Brain pericyte (primary cell): ENCODE measurements at places on chromosomes 1 and 21.

DNA sequence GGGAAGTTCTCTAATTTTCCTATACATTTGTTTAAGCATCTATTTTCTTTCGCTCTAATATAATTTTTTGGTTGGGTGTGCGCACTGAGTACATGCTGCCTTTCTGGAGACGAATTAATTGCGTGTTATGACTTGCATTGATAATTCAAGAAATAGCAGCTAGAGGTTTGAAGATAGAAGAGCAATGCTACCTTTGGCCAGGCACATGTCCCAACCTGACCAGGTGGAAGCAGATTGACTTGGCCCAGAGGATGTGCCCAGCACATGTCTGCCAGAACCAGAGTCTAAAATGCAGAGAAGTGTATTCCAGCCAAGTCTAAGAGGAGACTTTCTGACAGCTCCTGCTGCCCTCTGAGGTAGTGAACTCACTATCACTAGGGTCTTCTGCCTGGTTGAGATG lies 114.3 kb downstream of the SLC35F3 start:
- no peak for DNase-seq

DNA sequence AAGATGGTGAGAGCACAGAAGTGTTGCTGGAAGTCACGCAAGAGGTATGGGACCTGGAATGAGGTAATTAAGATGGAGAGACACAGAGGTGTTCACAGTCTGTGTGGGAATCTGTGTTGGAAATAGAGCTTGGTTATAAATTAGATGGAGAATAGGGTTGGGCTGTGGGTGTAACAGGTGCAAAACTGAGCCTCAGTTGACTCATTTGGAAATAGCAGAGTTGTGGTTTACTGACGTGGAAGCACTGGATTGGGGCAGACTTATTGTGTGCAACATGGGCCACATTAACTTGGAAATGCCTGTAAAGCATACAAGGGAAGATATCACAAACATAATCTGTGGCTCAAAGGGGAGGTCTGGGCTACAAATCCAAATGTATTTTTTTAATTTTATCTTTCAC lies 13.0 kb downstream of the CAMSAP2 start:
- no peak for DNase-seq

DNA sequence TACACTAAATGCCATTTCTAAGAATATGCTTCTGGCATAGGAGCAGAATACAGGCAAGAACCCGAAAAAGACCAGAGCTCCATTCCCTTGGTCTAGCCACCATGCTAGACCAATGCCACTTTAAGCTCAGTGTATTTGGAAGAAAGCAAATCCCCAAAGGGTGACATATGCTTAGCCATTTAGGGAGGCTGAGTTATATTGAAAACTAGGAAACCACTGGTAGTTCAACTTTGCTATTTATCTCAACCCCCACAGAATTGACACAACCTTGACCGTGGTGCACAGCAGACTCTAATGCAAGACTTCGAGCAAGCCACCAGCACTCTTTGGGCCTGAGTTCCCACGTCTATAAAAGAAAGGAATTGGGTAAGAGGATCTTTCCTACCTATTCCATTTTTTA lies 167.9 kb downstream of the ADSS2 start:
- no peak for DNase-seq

GRCh38 chr21:37338671-37339551 lies 27.7 kb upstream of the DYRK1A start:
- no peak for DNase-seq

GRCh38 chr1:40692429-40692895 lies 958 bp downstream of the NFYC start:
- no peak for DNase-seq

DNA sequence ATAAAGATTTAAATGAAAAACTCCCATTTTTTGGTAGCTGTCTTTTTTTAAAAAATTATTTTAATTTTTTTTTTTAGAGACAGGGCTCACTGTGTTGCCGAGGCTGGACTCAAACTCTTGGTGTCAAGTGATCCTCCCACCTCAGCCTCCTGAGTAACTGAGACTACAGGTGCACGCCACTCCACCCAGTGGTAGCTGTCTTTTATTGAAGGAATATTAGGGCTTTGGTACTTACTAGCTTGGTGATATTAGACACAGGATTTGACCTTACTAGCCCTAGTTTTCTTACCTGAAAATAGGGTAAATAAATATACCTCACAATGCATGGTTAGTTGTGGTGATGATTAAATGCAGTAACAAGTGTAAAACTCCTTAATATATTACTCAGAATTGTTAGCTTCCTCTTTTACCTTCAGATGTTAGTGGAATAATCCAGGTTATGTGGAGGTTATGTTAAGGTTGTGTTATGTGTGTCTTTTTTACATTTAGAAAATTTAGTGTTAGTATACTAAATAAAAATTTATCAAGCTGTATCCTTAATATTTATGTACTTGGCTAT lies 66.8 kb downstream of the PHACTR4 start:
- DNase-seq: no peak

- no peak for DNase-seq
Measured at GRCh38 chr1:42385283-42385682, 4.7 kb downstream of the RIMKLA start.

DNA sequence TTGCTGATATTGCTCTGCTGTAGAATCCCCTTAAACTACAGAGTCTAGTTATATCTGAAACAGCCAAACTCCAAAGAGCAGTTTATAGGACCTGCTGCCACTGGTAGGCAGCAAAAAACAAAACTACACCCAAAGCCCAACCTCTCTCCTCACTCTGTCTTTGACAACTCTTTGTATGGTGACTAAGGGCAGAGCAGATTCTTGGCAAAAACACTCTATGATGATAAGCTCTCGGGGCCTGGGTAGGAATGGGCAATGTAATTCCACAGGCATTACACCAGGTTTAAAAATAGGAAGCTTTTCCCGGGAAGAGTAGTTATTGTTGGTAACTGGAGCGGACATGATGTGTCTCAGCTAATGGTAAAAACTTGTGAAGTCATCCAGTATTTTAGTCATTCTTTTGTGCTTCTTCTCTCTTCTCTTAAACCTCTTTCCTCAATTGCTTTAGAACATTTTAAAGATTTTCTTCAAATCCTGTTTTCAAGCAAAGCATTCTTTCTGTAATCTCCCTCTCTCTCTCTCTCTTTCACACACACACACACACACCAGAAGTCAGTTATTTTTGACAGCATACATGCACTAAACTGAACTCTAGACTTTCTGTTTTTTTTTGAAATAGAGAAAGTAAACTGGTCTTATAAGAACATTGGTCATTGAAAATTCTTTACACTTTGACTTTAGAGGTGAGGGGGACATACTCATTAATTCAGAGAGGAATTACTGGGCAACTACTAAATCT lies 193.5 kb downstream of the PAPPA2 start:
- DNase-seq: no peak

DNA sequence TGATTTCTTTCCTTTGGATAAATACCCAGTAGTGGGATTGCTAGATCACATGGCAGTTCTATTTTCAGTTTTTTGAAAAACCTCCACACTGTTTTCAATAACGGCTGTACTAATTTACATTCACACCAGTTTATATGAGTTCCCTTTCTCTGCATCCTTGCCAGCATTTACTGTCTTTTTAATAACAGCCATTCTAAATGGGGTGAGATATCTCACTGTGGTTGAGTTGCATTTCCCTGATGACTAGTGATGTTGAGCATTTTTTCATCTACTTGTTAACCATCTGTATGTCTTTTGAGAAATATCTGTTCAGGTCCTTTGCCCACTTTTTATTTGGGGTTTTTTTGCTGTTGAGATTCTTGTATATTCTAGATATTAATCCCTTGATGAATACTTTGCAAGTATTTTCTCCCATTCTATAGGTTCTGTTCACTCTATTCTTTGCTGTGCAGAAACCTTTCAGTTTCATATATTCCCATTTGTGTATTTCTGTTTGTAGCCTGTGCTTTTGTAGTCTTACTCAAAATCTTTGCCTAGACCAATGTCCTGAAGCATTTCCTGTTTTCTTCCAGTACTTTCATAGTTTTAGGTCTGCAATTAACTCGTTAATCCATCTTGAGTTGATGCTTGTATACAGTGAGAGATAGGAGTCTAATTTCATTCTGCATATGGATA lies 7.3 kb downstream of the HENMT1 start:
- no peak for DNase-seq

- DNase-seq: no peak
Measured at GRCh38 chr1:16464917-16465625, 24.5 kb downstream of the NECAP2 start.

DNA sequence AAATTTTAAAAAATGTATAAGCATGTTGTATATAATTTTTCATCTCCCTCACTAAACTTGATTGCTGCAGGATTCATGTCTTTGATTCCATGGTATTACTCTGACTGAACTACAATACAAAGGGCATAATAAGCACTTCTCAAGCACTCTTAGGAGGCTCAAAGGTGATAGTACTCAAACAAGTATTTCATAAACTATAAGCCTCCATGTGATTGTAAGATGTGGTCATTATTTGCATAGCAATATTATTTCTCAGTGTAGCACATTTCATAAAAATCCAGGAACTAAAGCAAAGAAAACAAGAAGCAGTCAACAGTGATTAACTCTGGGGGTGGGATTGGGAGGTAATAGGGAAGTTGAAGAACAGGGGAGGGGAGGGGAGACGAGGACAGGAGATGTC lies 106.2 kb upstream of the DPT start:
- DNase-seq: no peak

DNA sequence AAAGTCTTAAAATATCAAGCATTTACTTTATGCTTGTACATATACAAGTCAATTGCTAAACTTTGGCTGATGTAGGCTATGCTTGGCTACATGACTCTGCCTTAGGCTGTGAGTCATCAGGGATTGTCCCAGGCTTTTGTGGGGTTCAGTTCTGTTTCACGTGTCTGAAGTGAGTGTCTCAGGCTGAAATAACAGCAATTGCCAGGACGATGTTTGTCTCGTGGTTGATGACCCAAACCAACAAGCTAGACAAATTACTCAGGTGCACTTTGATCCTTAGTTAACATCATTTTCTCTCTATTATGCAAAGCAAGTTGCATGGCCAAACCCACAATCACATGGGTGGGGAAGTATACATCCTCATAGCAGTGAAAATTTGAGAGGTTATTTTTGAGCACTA lies 410.1 kb downstream of the BRINP3 start:
- DNase-seq: no peak

- DNase-seq: no peak
Measured at GRCh38 chr21:33019885-33020557, 5.7 kb upstream of the OLIG2 start.

GRCh38 chr1:158251163-158251562 lies 3.1 kb upstream of the CD1A start:
- no peak for DNase-seq

- no peak for DNase-seq
Measured at GRCh38 chr1:65497256-65497830, 76.9 kb downstream of the LEPR start.

- peak; percentile 64 for DNase-seq
Measured at GRCh38 chr21:35324372-35325220, 275.5 kb upstream of the RUNX1 start.

- no peak for DNase-seq
Measured at GRCh38 chr1:55131801-55132200, 83.4 kb downstream of the USP24 start.

- no peak for DNase-seq
Measured at GRCh38 chr1:13730291-13730690, 30.3 kb downstream of the PRDM2 start.

GRCh38 chr21:45642122-45642813 lies 1.3 kb upstream of the PCBP3 start:
- DNase-seq: no peak

- no peak for DNase-seq
Measured at GRCh38 chr1:61143821-61144424, 61.6 kb downstream of the NFIA start.

- DNase-seq: no peak
Measured at GRCh38 chr1:178038372-178038771, 55.5 kb upstream of the RASAL2 start.

GRCh38 chr21:38352536-38353219 lies 95.9 kb downstream of the KCNJ15 start:
- DNase-seq: no peak

DNA sequence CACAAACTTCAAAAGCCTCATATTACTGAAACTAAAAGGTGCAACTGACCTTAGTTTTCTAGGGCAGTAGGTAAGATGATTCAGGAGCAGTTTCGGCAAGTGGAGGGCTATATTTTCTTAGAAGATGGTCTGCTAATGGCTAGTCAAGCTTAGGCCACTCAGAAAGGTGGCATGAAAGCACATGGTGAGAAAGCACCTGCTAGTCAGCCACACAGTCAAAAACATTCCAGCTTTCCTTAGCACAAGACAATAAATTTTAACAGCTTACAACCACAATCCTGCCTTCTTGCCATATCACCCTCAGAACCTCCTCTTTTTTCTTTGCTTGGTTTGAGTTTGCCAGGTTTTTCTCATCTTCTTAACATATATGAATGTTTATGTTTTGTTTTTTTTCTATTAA lies 81.1 kb upstream of the SLFNL1 start:
- no peak for DNase-seq

DNA sequence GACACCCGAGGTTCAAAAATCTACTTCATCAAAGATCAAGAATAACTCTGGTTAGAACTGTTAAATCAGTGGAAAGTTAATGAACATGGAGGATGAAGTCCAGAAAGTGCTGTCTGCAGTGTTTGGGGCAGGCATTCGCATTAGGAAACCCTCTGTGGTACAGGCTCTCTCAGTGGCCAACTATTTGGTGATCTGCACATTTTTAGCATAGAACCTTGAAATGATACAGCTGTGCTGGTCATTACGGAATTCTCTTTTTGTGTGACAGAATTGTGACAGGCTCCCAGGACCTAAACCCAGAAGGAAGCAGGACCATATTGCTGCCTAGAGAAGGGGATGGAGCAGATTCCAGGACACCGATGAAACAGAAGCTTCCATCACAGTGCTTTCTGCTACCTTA lies 89.0 kb downstream of the SLC45A1 start:
- no peak for DNase-seq

- DNase-seq: no peak
Measured at GRCh38 chr1:151313501-151313900, 13.7 kb downstream of the PI4KB start.

- no peak for DNase-seq
Measured at GRCh38 chr1:41366455-41367287, 5.4 kb downstream of the FOXO6 start.

GRCh38 chr1:206472454-206472853 lies 2.2 kb downstream of the IKBKE start:
- DNase-seq: no peak

- peak; percentile 53 for DNase-seq
Measured at GRCh38 chr1:8660411-8660828, 157.0 kb downstream of the RERE start.

DNA sequence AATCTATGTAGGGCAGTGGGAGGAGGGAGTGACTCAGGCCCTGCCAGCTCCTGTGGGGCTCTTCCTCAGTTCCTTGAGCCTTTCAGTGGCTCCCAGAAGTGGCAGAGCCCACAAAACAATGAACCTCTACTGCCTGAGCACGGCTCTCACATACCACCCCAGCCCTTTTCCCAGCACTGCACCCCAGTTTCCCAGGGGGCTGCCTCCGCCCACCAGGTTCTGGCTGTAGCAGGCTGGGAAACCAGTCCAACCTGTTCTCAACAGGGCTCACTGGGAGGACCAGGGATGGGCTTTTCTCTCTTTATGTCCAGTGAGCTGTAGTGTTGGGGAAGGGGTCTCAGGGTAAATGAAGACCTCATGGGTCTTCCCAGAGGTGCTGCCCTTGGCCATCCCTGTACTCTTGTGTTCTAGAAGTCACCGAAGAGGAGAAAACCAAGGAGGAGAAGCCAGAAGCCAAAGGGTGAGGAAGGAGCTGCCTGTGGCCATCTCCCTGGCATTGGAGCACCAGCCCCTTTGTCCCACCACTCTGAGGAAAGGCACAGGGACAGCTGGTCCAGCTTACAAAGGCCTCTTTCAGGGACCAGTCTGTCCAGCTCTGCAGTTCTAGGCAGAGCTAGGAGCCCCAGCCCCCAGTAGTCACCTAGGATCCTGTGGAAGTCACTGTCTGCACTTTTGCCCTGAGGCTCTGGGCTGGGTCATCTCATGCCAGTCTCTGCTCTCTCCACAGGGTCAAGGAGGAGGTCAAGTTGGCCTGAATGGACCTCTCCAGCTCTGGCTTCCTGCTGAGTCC lies 3.5 kb downstream of the MARCKSL1 start:
- no peak for DNase-seq
